ENCODE measurements at places on chromosomes 5 and 9. TPM values are rescaled to one million over a fixed set of nuclear protein-coding genes. Genes with fewer than 3 reads are reported as not detected.

- DNase-seq, result no peak
These were observed 266.4 kb upstream of the FBXL7 start for GRCh38 chr5:15233566-15233965.

GRCh38 chr5:156396830-156397081, 69.8 kb downstream of the SGCD start:
- no peak for DNase-seq

Gene GHR
- total RNA-seq, result 0.26 TPM

DNA sequence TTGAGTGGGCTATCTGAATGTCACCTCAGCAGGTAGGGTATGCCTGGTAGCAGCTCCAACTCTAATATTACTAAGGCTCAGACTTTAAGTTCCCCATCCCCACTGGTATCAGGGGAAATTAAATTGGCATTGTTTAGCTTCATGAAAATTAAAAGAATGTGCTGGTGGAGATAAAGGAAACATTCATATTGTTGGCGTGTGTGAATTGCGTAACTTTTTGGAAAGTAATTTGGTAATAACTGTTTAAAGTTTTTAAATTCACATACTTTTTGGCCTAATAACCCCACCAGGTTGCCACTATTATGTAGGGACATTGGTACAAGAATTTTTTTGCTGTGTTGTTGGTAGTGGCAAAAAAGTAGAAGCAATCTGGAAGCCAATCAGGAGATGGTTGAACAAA, 29.4 kb downstream of the TNPO1 start:
- DNase-seq, result no peak

Gene KYAT1
- 9.6 TPM for total RNA-seq

DNA sequence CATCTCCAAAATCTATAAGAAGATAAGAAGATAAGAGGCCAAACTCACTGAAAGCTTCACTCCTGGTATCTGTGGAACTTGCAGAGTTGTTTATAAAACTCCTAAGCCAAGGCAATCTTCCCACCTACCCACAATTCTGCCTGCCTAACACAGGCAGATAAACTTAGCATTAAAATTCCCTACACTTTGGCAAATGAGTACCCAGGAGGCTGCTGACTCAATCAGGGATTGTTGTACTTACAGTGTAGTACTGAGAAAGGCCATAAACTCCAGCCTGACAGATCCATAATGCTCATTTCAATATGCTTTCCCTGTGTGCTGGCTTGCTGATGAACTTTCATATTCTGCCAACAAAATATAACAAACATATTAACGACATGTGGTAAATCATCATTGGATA, 725.2 kb downstream of the BRINP1 start:
- peak; percentile 47 for DNase-seq

DNA sequence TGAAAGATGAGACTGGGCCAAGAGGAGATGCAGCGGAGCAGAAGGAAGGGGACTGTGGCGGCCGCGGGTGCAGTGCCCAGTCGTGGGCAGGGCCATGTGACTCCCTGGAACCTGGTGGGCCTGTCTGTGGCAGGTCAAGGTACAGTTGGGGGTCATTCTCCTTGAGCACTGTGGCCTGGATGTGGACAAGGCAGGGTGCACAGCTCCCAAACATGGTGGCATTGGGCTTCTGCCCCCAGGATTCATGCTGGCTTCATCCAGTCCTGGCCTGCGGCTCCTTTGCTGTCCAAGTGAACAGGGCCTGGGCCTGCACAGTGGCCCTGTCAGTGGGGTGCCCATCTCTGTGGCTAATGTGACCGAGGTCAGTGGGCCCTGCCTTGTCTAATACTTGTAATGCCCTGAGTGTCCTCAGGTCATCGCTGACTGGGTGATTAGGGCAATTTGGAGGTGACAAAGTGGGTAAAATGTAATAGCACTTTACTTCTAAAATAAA, 39.9 kb downstream of the CEP72 start:
- DNase-seq, result no peak

GRCh38 chr5:176384991-176385390, 3.4 kb downstream of the NOP16 start:
- no peak for DNase-seq

- no peak for DNase-seq
These were observed 172.2 kb upstream of the SNX2 start for GRCh38 chr5:122602700-122603099.

DNA sequence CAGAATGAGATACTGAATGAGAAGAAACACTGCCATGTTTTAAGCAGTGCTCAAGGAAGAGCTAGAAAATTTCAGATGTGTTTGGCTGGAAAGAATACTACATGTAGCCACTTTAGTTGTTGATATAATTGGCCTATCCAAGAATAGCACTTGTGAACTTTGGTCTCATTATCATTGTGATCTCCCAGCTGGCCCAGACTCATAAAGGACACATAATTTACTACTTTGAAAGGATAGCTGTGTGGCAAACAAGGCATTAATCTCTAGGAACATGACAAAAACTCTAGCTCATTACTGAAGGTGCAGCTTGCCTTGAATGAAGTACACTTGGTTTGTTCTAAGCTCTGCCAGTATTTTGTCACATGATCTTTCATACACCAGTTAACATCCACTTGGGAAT, 356.3 kb downstream of the CSNK1G3 start:
- no peak for DNase-seq

Gene C1QTNF2
- 2.5 TPM for total RNA-seq

- DNase-seq, result peak; percentile 1
These were observed 31.5 kb downstream of the HRH2 start for GRCh38 chr5:175689147-175689991.

DNA sequence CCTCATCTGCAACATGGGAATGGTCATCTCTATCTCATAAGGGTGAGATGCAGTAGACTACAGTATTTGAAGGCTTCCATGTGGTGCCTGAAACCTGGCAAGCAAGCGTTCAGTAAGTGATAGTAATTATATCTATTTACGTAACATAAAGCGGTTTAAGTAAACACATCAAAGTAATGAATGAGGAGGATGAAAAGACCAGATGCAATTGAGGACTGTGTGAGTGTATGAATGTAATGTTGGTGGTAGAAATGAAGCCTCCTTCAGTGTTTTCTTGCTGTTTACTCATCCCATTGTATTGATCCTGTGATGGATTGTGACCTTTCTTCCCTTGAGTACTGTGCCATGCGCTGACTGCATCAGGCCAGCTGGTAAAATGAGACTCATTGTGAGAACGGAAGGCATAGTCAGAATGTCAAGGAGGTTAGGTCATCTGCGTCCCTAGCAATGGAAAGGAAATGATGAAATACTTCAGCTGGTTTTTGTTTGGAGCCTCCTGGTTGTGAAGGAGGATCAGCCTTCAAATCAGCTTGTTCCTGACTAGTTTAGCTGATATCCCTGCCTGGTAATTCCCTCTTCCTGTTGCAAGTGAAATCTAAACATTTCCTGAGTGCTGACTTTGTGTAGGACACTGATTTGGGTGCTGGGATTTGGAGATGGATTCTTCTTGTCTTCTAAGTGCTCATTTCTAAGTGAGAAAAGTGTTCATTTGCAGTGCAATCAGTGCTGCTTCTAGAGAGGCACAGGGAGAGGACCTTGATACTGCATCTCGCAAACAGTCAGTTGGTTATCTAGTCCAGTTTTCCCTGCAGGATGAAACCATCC, 35.6 kb downstream of the TNFSF8 start:
- DNase-seq, result peak; percentile 96

DNA sequence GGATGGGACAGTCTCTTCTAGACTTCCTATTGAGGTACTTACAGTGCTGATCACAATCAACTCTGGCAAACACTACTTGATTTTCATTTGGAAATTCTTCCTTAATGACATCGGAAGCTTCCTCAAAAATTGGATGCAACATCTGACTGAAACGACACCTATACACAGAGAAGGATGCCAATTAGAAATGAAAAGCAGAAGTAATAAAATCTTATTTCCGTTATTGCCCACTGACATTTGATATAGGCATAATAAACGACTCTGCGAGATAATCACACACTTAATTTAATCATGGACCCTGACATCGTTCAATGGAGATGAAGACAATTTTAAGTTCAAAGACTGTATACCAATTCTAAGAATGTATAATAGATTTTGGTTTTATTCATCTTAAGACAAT, 46.4 kb downstream of the ERP44 start:
- DNase-seq, result no peak

DNA sequence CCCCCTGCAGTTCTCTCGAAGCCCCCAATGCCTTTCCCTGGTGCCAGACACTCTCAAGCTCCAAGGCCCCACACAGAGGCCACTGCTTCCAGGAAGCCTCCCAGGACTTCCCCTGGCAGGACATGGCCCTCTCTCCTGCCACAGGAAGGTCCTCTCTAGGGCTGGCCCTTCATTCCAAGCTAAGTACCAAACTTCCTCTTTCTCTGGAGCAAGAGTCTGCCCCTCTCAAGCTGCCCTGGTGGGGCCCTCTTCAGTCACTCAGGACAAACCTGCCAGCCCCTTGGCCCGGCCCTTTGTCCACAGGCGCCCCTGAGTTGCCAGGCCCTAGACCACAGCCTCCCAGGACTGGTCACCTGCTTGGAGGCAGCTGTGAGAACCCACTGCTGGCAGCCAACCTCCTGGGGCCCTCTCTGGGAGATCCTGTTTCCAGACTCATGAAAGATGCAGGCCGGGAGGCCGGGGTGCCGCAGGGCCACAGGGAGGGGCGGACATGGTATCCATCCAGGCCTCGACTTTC, 6.6 kb downstream of the NINJ1 start:
- peak; percentile 50 for DNase-seq
